Thyroid gland (tissue), 4 donors: ENCODE measurements at places on chromosomes 4 and X. TPM values are rescaled to one million over a fixed set of nuclear protein-coding genes. Genes with fewer than 3 reads are reported as not detected.
A peak's percentile ranks its signal among the peaks of the same experiment; 100 is the strongest.

VCX3A gene
- total RNA-seq, result not detected

GRCh38 chrX:29024871-29025270 is 437.6 kb downstream of the IL1RAPL1 start:
- H3K27me3 ChIP-seq, result no peaks in the 10 kb centered on the region
- no peak for DNase-seq
- no peak overlapping the region for H3K27ac ChIP-seq
- H3K36me3 ChIP-seq, result no peaks in the 10 kb centered on the region
- H3K4me3 ChIP-seq, result no peak overlapping the region

DNA sequence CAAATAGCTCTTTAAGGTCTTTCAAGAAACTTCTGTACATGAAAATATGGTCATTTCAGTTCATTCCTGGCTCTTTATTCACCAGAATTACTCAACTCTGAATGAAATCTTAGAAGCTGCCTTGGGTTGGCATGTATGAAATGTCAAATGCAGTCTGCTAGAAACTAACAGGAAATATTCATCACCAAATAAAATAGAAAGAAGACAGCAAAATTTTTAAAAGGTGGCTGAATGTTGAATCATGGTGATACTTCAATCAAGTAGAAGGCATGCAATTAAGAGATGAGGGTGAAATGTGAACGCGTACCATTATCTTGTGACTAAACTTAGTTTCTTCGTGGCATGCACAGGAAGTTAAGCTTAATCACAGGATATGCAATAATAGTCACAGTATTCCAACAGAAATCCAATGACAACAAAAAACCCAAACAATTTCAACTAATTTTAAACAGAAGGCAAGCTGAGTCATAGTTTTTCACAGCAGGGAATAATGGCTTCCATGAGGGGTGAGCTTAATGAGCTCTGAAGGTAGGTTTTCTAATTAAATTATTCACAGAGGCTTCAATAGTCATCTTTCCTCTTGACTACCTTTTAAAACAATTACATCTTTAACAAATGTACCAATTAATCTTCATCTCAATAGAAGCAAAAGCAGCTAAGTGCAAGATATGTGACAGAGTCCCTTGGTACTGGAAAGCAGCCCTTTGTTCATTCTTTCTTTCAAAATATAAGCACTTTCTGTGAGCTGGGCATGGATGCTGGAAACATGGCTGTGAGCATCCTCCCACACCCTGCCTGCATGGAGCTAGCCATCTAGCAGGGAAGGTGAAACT is 44.5 kb downstream of the SCFD2 start:
- H3K4me3 ChIP-seq, result no peak overlapping the region
- H3K27ac ChIP-seq, result peak overlapping the region; percentile 10
- DNase-seq, result no peak
- no peaks in the 10 kb centered on the region for H3K36me3 ChIP-seq
- peaks cover 4% of the 10 kb centered on the region for H3K4me1 ChIP-seq
- no peaks in the 10 kb centered on the region for H3K27me3 ChIP-seq

DNA sequence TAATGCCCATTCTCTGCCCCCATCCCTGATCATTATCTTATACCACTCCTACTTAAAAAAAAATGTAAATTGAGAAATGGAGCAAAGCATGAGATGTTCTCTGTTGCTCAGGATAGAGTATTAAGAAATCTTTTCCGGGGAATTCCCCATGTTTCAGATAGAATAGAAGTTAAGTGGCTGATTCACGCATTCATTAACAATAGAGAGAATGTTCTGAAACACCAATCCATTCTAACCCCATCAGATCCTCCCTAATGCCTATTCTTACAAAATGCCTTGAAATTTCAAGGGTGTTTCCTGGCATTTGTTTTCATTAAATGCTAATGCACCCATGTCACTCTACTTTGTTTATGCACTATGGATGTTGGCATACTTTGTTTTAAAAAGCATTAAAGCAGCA is 101.1 kb downstream of the AREG start:
- no peaks in the 10 kb centered on the region for H3K36me3 ChIP-seq
- DNase-seq, result no peak
- no peaks in the 10 kb centered on the region for H3K4me1 ChIP-seq

GRCh38 chr4:15809058-15809457 is 30.9 kb downstream of the CD38 start:
- no peaks in the 10 kb centered on the region for H3K4me1 ChIP-seq
- H3K27me3 ChIP-seq, result no peaks in the 10 kb centered on the region
- no peak for DNase-seq
- H3K27ac ChIP-seq, result no peak overlapping the region
- no peaks in the 10 kb centered on the region for H3K36me3 ChIP-seq

DNA sequence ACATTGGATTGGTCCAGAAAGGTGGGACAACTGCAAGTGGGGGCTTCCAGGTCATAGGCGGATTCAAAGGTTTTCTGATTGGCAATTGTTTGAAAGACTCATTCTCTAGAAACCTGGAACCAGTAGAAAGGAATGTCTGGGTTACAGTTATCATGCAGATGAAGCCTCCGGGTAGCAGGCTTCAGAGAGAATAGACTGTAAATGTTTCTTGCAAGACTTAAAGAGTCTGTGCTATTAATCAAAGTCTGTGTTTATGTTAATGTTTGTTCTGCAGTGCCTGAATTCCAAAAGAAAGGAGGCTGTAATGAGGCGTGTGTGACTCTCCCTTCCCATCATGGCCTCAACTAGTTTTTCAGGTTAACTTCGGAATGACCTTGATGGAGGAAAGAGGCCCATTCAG is 43.9 kb upstream of the GC start:
- H3K4me3 ChIP-seq, result no peak overlapping the region
- H3K27me3 ChIP-seq, result no peaks in the 10 kb centered on the region
- no peak for DNase-seq
- H3K4me1 ChIP-seq, result no peaks in the 10 kb centered on the region
- no peak overlapping the region for H3K27ac ChIP-seq
- H3K36me3 ChIP-seq, result no peaks in the 10 kb centered on the region

DNA sequence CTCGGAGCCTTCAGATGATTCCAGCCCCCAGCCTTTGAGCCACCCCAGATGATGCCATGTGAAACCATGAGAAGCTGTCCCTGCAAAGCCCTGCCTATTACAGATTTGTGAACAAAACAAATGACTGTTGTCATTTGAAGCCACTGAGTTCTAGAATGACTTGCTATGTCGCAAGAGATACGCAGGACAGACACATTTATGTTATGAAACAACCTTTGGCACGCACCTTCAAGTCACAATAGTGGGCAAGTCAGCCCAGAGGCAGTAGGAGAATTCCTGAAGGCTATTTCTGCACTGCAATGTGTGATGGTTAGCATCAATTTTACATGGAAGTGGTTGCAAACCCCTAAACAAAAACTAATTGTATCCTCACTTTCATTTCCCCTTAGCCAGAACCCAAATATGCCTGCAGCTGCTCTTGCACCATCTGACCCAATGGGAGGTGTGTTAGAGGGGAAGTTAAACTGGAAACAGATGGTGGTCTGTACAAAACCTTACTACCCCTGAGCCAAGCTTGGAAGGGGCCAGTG is 174.4 kb upstream of the ATP6AP2 start:
- no peak overlapping the region for H3K27ac ChIP-seq
- H3K4me1 ChIP-seq, result no peaks in the 10 kb centered on the region
- H3K27me3 ChIP-seq, result no peaks in the 10 kb centered on the region
- no peak overlapping the region for H3K4me3 ChIP-seq

- H3K27me3 ChIP-seq, result no peaks in the 10 kb centered on the region
- H3K36me3 ChIP-seq, result no peaks in the 10 kb centered on the region
- no peak overlapping the region for H3K27ac ChIP-seq
- no peaks in the 10 kb centered on the region for H3K4me1 ChIP-seq
- no peak for DNase-seq
These were observed 190.1 kb upstream of the GNPDA2 start for GRCh38 chr4:44916411-44916810.

DNA sequence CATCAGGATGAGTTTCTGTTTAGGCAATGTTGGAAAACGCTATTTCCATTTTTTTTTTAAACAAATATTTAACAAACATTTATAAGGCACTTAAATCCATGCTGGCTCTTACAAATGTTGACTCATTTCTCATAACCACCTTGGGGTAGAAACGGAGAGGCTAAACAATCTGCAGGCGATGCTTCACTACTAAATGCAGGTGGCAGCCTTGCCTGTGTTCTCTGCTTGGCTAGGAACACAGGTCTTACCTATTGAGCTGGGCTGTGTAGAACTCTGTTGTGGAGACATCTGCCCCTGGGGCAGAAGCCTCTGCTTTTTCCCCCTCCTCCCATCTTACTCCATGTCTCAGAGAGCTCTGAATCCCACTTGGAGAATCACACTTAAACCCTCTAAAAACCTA is 1.4 kb upstream of the CXCL1 start:
- no peaks in the 10 kb centered on the region for H3K36me3 ChIP-seq
- no peak for DNase-seq
- H3K27ac ChIP-seq, result no peak overlapping the region
- peaks cover 4% of the 10 kb centered on the region for H3K4me1 ChIP-seq
- no peaks in the 10 kb centered on the region for H3K27me3 ChIP-seq

- no peak for DNase-seq
- H3K4me1 ChIP-seq, result no peaks in the 10 kb centered on the region
- H3K36me3 ChIP-seq, result no peaks in the 10 kb centered on the region
- no peak overlapping the region for H3K27ac ChIP-seq
These were observed 52.2 kb downstream of the SMIM20 start for GRCh38 chr4:25966171-25966570.
